ENCODE measurements at places on chromosomes 1 and 21.

- no peak for DNase-seq
Observed at GRCh38 chr1:33001282-33001681, 35.4 kb downstream of the AK2 start.

GRCh38 chr1:157119448-157119847 lies 18.7 kb downstream of the ETV3 start:
- no peak for DNase-seq

- DNase-seq = peak; percentile 89
Observed at GRCh38 chr1:23369335-23370013, at the start of gene ZNF436. TSS of gene ZNF436 (minus strand) at chr1:23369836. CDS start at chr1:23368005, 1,831 bp downstream.

DNA sequence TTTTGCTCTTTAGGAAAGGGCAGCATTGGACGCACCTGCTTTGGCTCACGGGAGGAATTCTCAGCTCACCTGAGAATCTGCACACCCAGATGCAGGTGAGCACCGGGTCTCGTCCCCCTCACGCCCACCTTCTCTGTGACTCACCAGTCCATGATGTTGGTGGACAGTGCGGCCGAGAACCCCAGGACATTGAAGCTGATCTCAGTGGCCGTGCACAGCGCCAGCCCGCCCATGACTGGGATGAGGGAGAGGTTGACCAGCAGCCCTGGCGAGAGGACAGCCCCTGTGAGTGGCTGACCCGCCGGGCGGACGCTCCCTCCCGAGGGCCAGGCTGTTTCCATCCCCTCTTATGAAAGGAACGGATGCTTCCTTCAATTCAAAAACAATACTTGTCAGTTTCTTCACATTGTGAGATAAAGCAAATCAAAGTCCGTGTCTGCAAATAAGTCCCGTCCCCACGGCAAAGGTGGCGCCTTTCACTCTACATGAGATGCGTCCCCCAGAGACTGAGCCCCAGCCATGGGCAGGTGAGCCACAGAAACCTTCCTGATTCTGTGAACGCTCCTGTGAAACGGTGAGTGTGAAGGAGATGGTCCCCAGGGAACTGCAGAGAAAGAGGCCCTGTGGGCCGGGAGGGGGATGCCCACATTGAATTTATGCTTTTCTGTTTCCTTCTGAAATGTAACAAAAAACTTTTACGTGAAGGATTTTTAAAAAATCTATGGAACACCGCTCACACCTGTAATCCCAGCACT lies 12.7 kb upstream of the CDK11B start:
- DNase-seq = no peak

DNA sequence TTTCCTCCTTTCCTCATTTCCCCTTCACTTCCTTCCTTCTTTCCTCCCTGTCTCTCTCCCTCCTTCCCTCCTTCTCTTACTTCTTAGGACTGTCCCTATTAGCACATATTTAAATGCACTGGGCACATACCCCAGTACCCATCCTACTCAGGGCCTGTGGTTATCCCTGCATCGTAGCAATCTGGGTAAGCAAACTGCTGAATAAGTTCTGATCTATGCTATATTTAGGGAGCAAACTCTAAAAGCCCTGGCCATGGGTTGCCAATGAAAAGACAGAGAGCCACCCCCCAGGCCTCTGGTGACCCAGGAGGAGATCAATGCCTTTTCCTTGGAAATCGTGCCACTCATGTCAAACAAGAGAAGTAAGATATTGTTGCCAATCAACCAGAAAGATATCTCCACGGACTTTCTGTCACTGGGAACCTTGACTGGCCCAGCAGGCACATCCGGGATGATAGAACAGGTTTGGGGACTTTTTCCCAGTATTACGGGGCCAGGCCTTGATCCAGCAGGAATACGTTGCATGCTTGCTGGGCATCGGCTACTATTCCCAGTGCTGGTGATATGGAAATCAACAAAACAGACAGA lies 5.4 kb downstream of the FAM3B start:
- DNase-seq = no peak
